ENCODE measurements at places on chromosomes 7 and 10. TPM values are rescaled to one million over a fixed set of nuclear protein-coding genes. Genes with fewer than 3 reads are reported as not detected.

The TRIP6 gene
- 81.3 TPM for total RNA-seq

The OPALIN gene
- total RNA-seq, result not detected

The CPVL gene
- total RNA-seq, result 3.2 TPM

The SPAM1 gene
- not detected for total RNA-seq

The SMNDC1 gene
- total RNA-seq, result 8.9 TPM

The BCL7B gene
- total RNA-seq, result 23.4 TPM

The FGFBP3 gene
- 1.2 TPM for total RNA-seq

The MINPP1 gene
- total RNA-seq, result 27.5 TPM

The LEP gene
- under 0.01 TPM for total RNA-seq

The LBX1 gene
- 0.08 TPM for total RNA-seq

The CAPZA2 gene
- 174 TPM for total RNA-seq

- DNase-seq, result no peak
Observed at GRCh38 chr10:74871595-74872382, 45.4 kb downstream of the KAT6B start.

DNA sequence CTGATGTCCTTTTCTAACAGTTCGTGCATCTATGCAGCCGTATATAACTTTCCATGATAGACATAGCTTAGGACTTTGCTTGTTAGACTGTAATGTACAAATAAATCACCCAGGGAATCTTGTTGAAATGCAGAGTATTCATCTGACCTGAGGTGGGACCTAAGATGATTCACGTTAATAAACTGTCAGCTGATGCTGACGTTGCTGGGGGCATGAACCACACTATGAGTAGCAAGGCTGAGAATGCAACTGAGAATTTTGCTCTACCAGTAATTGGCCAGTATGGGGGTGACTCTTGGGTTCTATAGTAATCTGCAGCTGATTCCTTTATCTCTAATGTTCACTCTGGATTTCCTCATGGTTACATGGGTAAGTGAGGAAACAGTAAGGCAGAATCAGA lies 130.1 kb upstream of the MALRD1 start:
- DNase-seq, result peak; percentile 88

GRCh38 chr7:29562307-29562706 lies 1.3 kb upstream of the PRR15 start:
- DNase-seq, result no peak

DNA sequence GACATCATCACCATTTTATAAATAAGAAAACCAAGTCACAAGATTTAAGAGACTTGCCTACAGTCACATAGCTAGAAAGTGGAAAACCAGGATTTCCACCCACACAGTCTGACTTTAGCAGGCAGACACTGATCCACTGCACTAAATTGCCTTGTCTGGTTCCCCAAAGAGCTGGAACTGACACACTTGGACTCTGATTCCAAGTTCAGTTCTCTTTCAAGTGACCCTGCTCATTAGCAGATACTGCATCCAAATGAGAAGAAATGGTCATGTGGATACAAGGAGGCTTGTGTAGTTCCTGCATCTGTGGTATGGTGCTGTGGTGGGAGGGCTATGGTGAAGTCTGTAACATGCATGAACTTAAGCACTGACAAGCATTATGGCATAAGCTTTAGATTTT lies 180.1 kb upstream of the MKLN1 start:
- no peak for DNase-seq

DNA sequence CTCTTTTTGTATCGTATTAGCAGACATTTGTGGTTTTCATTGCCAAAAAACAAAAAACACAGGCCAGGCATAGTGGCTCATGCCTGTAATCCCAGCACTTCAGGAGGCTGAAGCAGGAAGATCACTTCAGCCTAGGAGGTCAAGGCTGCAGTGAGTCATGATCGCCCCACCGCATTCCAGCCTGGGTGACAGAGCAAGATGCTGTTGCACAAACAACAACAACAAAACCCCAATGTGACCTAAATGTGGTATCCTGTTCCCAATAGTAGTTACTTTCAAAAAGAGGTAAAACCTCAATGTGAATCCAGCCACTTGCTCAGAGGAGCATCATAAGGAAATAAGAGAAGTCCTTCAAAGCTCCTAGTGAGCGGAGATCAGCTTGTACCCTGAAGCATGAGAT lies 45.8 kb upstream of the SKAP2 start:
- no peak for DNase-seq

GRCh38 chr7:118657391-118658005 lies 433.0 kb downstream of the ANKRD7 start:
- no peak for DNase-seq

- DNase-seq, result no peak
Observed at GRCh38 chr7:122315507-122316466, 11.2 kb upstream of the FEZF1 start.

DNA sequence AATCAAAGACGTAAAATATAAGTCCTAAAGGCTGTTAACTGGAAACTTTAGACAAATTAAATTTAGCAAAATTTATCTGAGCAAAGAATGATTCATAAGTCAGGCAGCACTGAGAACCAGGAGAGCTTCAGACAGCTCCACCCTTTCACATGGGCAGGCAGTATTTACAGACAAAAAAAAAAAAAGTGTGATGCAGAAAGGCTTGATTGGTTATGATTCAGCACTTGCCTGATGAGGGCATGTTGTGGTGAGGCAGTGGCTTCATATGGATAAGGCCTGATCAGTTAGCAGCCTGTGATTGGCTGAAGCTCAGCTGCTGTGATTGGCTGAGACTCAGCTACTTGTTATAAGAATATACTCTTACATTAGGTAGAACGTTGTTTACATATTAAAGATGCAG lies 495.4 kb upstream of the POM121L12 start:
- DNase-seq, result no peak

DNA sequence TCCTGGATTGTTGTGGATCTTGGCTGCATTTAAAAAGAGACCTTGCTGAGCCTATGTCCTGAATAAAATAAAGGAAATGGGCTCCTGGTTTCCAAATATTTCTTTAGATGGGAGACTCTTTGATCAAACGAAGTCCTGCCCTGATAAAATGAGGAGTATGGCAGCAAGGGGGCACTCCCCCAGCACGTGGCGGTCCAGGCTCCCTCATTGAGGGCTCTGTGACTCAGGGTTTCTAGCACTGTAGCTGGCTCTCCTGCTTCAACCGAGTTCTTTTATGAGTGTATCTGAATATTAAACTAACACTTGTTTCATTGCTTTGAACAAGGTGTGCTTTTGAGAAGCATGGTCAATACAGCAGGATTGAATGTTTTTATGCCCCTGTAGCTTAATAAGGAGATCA lies 114.2 kb downstream of the AVL9 start:
- DNase-seq, result no peak

- DNase-seq, result no peak
Observed at GRCh38 chr7:30906515-30907240, 5.0 kb upstream of the AQP1 start.

DNA sequence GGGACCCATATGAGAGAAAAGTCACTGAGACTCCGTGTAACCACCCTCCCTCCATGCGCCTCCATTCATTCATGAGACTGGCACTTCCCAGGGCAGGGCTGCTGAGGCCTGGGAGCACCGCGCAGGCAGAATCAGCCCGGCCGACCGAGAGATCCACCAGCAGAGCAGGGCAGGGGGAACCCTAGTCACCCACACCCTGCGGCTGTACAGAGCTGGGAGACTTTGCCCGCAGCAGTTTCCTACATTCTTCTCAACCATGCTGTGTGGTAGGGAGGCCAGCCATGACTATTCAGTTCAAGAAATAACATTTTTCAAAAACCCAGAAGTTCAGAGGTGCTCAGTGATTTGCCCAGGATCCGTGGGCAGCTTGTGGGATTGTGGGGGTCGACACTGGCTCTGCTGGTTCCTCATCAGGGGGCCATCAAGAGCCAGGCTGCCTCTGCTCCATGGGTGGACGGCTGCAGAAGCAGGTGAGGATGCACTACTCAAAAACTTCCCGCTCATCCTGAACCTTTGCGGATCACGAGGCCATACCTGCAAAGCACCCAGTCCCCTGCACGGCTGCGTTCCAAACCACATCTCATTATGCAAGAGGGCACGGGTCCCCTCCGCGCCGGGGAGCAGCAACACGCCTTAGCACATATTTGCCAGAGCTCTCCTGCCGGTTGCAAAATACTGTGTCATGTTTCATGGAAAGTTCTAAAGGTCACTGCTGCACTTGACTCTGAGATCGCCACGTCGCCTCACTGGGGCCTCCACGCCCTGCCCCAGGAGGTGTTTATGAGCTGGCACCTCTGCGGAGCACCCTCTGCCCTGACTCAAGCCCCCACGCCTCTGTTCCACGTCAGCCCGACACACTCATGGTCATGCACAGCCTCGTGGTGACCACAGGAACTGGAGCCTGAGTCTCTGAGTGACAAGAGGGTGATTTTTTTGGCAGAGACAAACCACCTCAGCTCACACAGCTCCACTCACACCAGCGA lies 132.0 kb downstream of the PRKAG2 start:
- DNase-seq, result peak; percentile 75

GRCh38 chr7:113752289-113752688 lies 166.5 kb downstream of the PPP1R3A start:
- no peak for DNase-seq

- DNase-seq, result no peak
Observed at GRCh38 chr7:133268355-133268754, 15.5 kb downstream of the EXOC4 start.

DNA sequence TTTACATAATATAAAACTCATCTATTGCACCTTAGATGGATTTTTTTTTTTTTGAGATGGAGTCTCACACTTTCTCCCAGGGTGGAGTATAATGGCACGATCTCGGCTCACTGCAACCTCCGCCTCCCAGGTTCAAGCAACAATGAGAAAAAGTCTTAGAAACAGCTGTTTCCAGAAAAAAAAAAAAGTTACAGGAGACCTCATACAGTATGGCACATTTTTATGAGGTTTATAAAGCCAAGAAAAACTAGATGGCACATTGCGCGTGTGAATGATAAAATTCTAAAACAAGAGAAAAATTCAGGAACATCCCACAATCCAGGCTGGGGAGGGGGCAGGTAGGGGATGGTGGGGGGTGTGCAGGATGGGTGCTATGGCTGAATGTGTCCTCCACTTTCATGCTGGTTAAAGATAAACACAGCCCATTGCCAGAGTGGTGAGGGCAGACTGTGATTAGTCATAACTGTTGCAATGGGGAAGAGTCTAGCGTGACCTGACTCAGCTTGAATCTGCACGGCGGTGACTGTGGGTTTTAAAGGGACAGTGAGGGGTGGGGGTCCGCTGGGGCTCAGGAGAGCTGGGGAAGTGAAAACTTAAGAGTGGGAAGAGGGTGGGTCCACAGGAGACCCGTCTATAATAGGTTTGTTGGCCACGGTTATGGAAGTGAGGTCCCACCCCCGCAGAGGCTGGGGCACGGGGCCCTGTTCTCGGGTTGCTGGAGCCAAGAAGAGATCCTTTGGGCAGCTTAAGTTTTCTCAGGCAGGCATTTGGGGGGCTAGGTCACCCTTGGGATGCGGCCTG lies 11.9 kb upstream of the LRRC27 start:
- peak; percentile 89 for DNase-seq

DNA sequence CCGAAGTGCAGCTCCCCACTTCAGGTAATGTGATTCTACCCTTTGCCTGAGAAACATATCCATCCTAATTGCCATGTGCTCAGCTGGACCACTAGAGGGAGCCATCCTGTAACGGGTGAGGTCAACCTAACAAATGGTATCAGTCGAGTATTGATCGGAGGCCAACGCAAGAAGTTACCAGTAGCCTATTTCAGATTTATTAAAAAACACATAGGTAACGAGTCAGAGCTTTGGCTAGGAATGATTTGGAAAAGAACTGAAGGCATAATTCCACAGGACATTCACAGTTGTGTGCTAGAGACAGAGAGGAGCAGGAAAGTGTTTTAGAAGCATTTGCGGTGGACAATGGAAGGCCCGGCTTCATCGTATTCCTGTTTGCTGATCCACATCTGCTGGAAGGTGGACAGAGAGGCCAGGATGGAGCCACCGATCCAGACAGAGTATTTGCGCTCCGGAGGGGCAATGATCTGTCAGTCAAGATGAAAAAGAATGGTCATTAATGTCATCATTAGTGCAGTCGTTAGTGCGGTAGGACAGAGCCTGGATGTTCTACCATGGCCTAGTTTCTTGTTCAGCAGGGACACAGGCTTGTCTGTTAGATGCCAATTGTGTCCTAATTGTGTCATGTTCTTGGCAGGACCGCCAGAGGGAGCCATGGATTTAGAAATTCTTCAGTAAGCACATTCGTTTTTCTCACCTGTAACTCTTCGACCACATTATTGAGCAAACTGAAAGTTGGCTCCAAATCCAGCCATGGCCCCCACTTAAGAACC lies 17.5 kb downstream of the ACTA2 start:
- DNase-seq, result peak; percentile 90

GRCh38 chr7:151201344-151201743 lies 8.9 kb downstream of the H2BK1 start:
- DNase-seq, result no peak

- DNase-seq, result no peak
Observed at GRCh38 chr10:130929422-130930325, 381.8 kb downstream of the TCERG1L start.

- no peak for DNase-seq
Observed at GRCh38 chr10:117266812-117267211, 25.9 kb downstream of the SLC18A2 start.

DNA sequence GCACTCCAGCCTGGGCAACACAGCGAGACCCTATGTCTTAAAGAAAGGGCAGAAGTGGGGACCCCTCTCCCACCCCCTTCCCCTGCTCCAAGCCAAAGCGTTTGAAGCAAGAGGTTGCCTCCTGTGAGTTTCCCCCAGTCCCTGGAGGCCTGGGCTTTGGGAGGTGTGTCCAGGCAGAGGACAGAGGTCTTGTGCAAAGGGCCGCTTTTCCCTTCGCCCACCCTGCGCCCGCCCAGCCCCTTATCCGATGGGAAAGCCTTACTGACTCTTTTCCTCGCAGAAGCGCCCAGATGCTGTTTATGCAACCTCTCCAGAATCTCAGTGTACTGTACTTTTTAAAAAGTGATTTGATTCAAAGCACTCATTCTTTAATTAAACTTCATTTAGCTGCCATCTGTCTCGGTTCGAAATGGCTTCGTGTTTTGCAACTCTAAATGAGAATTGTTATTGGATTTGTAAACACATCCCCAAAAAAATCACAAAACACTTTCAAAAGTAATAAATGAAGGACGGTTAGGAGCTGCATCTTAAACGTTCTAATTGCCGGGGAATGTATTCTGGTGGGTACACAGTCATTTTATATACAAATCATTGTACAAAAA lies 50.5 kb upstream of the GTF2I start:
- DNase-seq, result no peak

- DNase-seq, result no peak
Observed at GRCh38 chr7:52475001-52475582, 560.3 kb upstream of the POM121L12 start.

- DNase-seq, result no peak
Observed at GRCh38 chr7:153943861-153944260, 108.3 kb upstream of the DPP6 start.

DNA sequence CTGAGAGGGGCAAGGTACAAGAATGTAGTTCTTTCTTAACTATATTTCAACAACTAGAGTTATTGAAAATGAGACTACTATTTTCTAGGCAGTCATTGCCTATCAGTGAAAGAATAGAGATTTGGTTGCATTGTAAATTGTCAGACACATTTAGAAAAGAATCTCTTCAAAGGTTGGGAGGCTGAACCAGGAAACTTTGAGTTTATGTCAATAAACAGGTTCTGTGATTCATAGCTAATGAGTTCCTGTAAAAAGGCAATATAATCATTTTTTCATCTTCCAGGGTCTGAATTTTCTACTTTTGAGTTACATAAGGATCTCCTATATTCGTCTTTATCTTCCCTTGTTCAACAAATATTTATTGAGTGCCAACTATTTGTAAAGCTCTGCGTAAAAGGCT lies 47.1 kb downstream of the MAGI2 start:
- no peak for DNase-seq
